Activated naive CD4-positive, alpha-beta T cell (primary cell): ENCODE measurements at places on chromosomes 6 and 20.
A peak's percentile ranks its signal among the peaks of the same experiment; 100 is the strongest.

- DNase-seq, result no peak
These were observed 307.4 kb downstream of the EYA4 start for GRCh38 chr6:133548423-133549159.

DNA sequence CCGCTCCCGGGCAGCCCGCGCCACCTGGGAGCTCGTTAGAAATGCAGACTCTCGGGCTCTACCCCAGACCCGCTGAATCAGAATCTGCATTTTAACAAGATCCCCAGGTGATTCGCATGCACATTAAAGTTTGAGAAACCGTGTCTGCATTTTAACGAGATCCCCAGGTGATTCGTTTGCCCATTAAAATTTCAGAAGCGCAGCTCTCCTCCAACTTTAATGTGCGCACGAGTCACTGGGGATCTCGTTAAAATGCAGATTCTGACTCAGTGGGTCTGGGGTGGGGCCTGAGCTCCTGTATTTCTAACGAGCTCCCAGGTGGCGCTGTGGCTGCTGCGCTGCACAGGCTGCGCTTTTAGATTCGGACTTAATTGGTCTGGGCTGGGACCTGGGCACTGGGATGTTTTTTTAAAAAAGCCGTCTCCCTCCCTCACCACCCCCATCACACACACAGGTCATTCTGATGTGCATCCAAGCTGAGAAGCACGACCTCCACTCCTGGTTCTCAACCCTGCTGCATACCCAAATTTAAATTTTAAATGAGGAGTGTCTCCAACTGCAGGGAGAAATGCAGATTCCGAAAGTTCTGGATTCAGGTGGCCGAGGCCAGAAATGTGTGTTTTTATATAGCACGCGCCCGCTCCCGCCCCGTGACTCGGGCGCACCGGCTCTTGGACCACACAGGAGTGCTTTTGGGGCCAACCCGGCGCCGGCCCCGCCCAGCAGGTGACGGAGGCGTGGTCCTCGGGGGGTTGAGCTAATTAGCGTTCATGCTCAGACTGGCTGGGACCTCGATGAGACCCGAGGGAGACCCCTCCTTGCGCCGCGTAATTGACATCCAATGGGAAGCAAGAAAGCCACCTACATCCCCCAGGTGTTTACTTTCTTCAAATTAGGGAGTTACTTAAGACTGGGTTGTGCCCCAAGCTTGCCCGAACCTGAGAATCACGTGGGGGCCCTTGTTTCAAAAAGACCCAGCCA lies 85.8 kb downstream of the ZFP64 start:
- DNase-seq, result no peak

GRCh38 chr6:143859891-143860660 lies 4.2 kb upstream of the ZC2HC1B start:
- DNase-seq, result no peak

DNA sequence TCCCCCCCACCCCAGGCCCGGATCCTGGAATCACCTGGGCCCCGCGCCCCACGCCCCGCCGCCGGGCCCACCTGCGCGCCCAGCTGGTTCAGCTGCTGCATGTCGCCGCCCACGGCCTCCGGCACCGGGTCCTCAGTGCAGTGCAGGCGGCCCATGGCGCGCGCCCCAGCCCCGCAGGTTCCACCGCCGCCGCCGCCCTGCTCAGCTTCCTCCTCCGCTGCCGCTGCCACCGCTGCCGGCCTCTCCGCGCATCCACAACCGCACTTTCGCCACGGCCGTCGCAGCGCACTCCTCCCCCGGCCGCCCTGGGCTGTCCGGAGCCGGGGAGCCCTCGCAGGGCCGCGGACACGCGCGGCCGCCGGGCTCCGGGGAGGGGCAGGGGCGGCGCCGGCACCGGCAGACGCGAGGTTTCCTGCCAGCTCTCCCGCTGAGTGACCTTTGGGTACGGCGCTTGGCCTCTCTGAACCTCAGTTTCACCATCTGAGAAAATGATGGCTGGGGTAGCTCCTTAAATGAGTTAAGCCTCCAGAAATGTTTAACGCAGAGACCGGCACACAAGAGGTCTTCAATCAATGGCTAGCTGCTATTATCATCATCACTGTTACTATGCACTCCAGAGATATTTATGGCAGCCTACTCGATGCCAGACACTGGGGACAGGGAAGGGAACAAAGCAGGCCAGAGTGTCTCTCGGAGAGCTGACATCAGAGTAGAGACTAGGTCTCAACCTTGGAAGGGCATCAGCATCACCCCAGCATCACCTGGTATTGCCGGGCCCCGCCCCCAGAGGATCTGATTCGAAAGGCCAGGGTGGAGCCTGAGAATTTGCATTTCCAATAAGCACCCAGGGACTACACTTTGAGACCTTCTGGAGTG lies at the start of gene COMMD7:
Gene COMMD7 (minus strand): TSS at position 231 of the 876 bp plus-strand sequence. CDS start 76 bp downstream, at position 155.
- peak; percentile 38 for DNase-seq

DNA sequence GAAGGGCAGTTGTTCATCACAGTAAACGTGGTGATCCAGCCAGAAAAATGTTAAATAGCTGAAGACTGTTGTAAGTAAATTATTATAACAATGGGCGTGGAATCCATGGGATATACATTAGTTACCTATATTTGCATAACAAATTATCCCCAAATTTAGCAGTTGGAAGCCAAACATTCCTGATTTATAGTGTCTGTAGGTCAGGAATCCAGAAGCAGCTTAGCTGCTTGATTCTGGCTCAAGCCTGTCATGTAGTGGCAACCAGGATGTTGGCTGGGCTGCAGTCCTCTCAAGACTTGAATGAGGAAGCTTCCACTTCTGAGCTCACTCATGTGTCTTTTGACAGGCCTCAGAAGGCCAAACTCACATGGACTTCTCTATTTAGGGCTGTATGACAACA lies 6.9 kb upstream of the ADGRB3 start:
- DNase-seq, result no peak

DNA sequence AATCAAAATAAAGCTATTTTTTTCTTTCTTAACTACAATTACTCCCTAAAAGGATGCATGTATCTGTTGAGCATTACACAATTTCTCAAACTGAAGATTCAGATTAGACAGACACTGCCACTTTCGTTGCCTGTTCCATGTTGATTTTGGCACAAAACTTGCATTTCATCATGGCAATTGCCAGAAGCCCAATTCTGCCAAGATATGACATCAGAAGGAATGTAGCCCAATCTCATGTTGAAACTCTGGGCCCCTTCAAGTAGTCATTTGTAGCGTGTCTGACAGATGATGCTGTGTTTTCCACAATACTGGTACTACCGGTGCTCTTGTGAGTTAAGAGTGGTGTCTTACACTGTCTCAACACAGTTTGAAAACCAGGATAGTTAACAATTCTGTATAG lies 705.4 kb downstream of the PTPRT start:
- DNase-seq, result no peak

GRCh38 chr6:106255306-106255705 lies 70.3 kb downstream of the ATG5 start:
- DNase-seq, result no peak

DNA sequence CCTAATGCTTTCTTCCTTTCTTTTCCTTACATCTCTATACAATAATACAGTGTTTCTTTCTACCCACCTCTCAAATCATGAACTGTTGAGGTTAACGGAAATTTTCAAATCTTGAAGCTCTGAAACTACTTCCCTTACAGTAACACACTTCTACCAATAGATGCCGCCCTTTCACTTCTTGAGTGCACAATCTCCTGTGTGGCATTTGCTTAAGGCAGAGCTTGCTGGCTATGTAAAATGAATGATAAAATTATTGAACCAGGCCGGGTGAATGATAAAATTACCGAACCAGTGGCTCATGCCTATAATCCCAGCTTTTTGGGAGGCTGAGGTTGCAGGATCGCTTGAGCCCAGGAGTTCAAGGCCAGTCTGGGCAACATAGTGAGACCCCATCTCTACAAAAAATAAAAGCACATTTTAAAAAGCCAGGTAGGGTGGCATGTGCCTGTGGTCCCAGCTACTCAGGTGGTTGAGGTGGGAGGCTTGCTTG lies 56.8 kb downstream of the KCNS1 start:
- DNase-seq, result no peak

DNA sequence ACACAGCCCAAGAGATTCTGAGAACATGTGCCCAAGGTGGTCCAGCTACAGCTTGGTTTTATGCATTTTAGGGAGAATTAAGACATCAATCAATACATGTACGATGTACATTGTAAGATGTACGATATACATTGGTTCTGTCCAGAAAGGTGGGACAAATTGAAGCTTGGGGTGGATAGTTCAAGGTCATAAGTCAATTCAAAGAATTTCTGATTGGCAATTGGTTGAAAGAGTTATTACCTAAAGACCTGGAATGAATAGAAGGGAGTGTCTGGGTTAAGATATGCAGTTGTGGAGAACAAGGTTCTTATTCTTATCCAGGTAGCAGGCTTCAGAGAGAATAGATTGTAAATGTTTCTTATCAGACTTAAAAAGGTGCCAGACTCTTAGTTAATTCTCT lies 31.8 kb upstream of the LCA5 start:
- no peak for DNase-seq

DNA sequence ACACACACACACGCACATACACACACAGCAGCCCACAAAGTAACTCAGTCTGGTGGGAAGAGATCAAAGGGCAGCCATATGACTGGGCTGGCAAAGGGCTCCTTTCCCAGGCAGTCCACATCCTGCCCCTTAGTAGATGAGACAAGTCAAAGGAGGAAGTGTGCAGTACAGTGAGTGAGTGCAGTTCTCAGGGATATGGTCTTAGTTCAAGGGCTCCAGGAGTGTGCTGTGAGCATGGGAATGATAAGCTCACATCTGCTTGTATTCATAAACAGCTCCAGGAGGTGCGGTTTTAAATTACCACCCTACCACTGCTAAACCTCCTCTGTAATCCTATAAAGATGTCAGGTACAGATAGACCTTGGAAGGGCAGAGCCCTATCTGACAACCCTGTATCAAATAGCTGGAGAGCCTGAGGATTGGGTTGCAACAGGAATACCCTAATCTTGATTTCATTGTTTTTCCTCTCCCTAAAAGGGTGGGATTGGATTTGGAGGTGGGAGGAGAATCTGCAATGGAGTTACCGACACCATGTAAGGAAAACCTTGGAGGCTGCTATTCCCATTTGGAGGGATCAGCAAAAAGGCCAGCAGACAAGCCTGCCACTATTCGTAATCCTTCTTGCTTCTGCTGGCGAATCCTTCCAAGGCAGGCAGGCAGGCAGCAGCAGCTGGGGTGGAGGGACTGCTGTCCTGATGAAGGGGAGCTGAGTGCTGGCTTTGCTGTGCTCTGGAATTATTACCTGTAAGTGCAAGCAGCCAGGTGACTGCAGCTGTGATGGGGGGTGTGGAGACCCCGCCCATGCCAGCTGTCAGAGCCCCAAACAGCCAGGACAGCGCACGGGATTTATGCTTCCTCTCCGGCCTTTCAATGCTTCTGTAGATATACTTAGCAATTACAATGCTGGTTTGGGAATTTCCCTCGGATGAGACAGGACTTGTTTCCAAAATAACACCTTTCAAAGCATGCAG lies 342.7 kb downstream of the PRL start:
- DNase-seq, result no peak

DNA sequence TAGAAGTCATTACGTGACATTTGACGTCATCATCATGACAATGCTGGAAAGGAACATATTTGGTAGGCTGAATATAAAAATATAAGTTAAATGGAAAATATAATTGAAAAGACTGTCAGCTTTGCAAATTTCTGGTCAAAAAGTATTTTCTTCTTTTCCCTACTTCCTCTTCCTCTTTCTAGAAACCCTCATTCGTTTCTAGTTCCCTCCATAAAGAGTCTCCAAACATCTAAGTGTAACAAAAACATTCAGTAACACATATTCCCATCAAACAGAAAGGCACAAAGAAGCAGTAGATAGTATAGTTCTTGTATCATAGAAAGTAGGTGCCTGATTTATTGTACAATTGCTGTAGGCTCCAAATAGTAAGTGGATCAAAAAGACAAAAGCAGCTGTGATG lies 150.8 kb upstream of the FAM83B start:
- no peak for DNase-seq

DNA sequence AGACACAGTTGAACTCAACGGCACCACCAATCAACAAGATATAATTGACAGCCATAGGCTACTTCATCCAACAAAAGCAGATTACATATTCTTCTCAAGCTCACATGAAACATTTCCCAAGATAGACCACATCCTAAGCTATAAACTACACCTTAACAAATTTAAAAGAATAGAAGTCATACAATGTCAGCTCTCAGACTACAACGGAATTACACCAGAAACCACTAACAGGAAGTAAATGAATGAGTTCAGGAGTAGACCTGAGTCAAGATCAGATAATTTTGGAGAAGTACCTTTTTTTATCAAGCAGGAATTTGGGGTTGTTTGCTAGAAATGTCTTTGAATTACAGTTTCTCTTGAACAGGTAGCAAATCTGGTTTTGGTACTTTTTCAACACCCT lies 237.8 kb downstream of the TBX18 start:
- DNase-seq, result no peak

GRCh38 chr6:163765335-163765734 lies 350.8 kb downstream of the QKI start:
- DNase-seq, result no peak

DNA sequence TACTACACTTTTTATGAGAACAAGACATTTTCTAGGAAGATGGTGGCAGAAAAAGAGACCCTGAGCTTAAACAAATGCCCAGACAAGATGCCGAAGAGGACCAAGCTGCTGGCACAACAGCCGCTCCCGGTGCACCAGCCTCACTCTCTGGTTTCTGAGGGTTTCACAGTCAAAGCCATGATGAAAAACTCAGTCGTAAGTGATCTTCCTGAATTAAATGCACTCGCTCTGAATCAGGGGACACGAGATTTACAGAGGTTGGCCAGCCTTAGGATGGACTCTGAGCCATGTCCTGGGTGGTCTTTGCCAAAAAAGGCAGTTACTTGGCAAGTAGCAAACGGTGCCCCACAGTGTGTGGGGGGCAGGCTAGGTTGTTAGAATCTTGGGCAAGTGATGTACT lies 423 bp downstream of the PACRG start:
- DNase-seq, result no peak
